ENCODE measurements at places on chromosomes 3 and 15.

DNA sequence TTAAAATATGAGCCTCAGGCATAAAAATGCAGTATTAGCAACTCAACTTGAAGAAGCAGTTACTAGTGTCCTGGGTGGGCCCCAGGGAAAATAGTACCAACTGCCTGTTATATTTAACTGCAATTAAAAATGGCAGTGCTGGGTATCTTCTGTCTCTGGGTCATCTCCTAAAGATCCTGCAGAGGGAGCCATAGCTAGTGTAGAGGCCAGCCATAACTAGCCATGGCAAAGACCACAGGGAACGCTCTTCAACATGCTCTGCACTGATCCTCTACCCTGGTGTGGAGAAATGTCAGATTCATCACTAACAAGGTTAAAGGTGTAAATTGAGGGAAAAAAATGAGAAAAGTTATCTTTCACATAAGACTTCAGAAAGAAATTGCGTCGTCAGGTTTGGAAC is 181.3 kb downstream of the SNRPN start:
- no peak for DNase-seq

GRCh38 chr3:131047582-131047981 is 20.9 kb downstream of the NEK11 start:
- no peak for DNase-seq

- no peak for DNase-seq
These were observed 60.1 kb downstream of the SGO1 start for GRCh38 chr3:20125897-20126296.

DNA sequence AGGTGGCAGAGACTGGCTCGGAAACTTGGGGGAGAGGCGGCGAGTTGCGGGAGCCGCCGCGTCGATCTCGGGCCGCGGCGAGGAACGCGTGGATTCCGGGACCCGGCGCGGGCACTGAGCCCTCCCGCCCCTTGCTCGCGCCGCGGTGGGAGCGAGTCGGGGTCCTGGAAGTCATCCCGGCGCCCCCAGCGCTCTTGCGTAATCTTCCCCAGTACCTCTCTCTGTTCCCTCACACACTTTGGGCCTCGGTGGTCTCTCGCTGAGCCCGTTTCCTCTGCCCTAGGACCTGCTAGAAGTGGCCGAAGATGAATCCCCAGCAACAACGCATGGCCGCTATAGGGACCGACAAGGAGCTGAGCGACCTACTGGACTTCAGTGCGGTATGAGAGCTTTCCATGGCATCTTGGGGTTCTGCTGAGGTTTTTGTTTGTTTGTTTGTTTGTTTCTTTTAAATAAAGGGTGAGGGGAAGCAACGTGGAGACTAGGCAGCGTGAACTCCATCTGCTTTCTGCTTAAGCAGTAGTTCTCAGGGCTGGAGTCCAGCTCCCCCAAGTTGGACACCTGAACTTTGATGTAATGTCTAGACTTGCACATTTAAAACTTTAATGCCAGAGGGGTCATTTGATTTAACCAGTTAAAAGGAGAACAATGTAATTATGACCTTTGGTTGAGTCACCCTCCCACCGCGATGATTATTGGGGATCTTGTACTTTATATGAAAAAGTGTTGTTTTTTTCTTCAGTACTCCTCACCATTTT is 1.3 kb downstream of the TCF12 start:
- peak; percentile 16 for DNase-seq

DNA sequence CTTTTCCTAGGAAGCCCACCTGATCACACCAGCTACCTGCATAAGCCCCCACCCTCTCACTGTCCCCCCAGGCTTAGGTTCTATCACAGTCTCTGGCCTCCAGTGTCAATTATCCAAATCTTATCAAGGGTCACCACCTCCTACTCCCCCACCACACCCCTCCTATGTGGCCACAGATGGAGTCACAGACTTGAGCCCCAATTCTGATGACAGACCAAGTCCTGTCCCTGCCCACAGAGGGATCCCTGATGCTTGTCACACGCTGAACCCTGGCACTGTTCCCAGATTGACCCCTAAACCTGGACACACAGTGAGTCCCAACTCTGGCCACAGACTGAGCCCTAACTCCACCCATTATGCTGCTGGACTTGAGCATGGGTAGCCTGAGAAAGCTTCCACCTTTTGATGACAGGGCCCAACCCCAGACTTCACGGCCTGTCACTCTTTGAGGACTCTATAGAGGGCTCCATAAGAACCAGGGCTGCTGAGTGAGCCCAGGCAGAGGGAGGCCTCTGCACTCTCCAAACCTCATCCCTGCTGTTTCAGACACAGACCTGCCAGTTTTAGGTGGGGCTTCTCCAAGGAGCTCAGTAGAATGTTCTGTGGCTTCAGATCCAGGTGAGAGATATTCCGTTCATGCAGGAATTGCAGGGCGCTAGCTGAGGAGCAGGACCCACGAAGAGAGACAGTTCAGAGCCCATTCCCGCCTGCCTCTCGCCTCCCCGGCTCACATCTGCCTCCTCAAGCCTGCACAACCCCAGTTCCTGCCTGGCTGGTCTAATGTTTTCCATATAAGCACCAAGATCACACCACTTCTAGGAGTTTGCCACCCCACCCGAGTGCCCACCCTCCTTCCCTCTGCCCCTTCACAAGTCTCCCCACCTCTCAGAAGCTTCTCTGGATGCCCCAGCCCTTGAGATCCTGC is 1.8 kb downstream of the ULK3 start:
- no peak for DNase-seq

- no peak for DNase-seq
These were observed 36.0 kb upstream of the RASA2 start for GRCh38 chr3:141450727-141451375.

DNA sequence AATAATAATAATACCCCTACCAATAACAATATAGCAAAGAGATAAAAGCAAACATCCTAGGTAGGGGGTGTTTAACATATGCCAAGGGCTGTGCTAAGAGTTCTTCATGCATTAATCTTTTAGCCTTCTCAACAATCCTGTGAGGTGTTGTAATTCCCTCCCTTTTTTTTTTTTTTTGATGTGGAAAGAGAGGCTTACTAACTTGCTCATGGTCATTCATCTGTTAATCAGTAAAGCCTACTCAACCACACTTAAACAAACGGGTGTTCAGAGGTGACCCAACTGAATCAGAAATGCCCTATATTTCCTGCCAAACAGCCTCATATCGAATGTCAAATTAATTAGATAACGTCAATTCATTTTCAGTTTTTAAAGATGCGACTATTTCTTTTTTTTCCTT is 232.1 kb downstream of the CTNNB1 start:
- no peak for DNase-seq

DNA sequence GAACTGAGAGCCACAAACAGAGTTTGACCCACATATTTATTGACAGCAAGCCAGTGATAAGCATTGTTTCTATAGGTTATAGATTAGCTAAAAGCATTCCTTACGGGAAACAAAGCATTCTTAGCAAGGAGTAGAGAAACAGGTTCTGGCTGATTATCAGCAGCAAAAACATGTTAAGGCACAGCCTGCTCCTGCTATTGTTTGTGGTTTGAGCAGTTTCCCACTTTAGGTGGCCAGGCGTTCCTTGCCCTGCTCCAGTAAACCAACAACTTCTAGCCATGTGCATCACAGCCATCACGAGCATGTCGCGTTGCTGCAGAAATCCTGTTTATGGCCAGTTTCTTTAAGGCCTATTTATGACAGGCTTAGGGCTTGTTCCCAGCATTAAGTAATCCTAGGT is 44.7 kb upstream of the C2CD4B start:
- DNase-seq = no peak

DNA sequence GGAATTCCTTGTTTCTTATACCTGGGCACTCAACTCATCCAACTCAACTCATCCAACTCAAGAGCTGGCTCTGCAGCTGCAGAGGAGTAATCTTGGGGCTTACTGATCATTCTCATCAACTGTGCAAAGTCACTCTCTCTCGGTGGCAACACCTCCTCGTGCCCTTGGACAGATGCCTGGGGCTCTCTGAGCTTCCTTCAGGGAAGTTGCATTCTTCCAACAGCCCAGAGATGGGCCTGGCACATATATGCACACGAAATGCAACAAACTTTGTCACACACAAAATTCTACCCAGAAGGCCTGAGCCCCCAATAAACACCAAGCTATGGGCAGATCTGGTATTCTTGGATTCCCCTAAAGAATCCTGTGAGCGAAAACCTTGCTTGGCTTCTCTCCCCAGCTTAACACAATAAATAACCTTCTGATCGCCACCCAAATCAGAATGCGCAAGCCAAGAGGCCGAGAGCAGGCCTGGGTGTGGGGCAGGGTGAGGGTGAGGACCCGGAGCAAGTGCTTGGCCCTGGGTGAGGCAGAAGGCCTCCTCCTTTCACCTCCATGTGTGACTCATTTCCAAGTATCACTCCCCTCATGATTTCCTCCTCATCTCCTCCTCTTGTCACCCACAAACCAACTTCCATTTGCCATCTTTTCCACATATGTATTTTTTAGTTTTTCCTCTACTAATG is 15.4 kb downstream of the TGM5 start:
- peak; percentile 67 for DNase-seq

GRCh38 chr3:37833302-37834186 is 28.1 kb upstream of the CTDSPL start:
- DNase-seq = no peak

DNA sequence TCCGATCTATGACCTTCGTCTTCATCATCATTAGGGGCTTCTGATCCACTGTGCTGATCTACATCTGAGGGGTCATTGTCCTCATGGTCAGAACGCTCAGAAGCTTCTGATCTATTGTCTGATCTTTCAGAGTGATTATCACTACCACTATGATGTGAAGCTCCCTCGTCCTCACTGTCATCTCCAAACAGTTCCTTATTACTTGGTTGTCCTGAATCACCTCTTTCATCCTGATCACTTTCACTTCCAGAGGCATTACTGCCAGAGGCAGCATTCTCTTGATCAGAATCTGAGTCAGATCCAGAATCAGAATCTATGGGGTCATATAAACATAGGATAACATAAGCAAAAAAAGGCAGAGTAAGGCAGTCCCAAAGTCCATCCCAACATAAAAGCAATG is 5.4 kb downstream of the LEO1 start:
- DNase-seq = peak; percentile 18

DNA sequence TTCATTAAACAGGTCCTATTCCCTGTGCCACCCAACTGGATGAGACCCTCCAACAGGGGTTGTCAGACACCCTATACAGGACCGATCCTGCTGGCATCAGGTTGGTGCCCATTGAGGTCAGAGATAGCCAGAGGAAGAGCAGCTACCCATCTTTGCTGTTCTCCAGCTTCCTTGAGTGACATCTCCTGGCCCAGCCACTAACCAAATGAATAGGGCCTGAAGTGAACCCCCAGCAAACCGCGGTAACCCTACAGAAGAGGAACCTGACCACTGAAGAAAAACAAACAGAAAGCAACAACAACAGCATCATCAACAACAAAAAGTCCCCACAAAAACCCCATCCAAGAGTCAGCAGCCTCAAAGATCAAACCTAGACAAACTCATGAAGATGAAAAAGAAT is 133.6 kb upstream of the ARPP21 start:
- DNase-seq = no peak

GRCh38 chr3:187014417-187014864 is 84.1 kb downstream of the ST6GAL1 start:
- DNase-seq = no peak

- no peak for DNase-seq
These were observed 8.7 kb upstream of the ST3GAL6 start for GRCh38 chr3:98754483-98754882.

GRCh38 chr3:139585820-139586219 is 46.3 kb upstream of the RBP1 start:
- no peak for DNase-seq

DNA sequence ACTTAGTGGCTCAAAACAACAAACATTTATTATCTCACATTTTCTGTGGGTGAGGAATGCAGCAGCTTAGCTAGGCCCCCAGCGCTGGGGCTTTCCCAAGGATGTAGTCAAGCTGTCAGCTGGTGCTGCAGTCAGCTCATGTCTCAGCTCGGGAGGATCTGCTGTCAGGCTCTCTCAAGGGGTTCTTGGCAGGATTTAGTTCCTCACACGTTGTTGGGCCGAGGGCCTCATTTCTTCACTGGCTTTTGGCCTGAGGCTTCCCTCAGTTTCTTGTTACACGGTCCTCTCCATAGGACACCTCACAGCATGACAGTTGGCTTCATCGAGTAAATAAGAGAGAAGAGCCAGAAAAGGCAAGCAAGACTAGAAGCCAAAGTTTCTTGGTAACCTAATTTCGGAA is 13.7 kb upstream of the U2SURP start:
- no peak for DNase-seq

- DNase-seq = no peak
These were observed 1050.5 kb downstream of the ROBO2 start for GRCh38 chr3:78090382-78090781.

- no peak for DNase-seq
These were observed 322.3 kb downstream of the CNTN4 start for GRCh38 chr3:2420919-2421318.

GRCh38 chr3:181568693-181569092 is 143.0 kb upstream of the SOX2 start:
- DNase-seq = no peak

DNA sequence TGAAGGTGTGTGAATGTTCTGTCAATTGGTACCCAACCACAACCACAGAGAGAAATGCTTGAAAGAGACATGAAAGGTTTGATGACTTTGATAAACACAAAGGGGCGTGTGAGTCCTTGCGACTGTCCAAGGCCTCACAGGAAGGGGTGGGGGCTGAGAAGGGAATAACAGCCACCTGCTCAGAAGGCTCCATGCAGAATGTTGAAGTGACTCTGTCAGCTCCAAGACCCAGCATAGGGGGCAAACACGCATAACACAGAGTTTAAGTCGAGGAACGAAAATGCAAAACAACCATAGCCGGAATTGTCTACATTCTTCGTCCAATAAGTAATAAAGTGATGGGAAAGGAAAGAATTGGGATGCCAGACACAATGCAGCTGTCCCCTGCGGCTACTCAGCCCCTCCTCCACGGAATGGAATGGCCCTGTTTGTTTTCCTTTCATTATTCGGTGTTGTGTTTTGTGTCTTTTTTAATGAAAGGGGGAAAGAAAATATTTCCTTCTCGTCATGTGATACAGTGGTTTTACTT is 19.9 kb downstream of the TMEM212 start:
- no peak for DNase-seq

GRCh38 chr15:76391847-76392246 is 55.3 kb downstream of the ISL2 start:
- no peak for DNase-seq

- no peak for DNase-seq
These were observed 391.4 kb upstream of the DPH6 start for GRCh38 chr15:35937380-35937779.

GRCh38 chr3:161372321-161373260 is 1.3 kb upstream of the SPTSSB start:
- no peak for DNase-seq

- no peak for DNase-seq
These were observed 14.9 kb downstream of the IGSF10 start for GRCh38 chr3:151446002-151446340.

GRCh38 chr15:61915640-61916039 is 144.6 kb downstream of the VPS13C start:
- DNase-seq = no peak

- no peak for DNase-seq
These were observed 62.3 kb downstream of the DHX30 start for GRCh38 chr3:47865192-47865591.
